Activated CD4-positive, alpha-beta T cell treated with anti-CD3 and anti-CD28 coated beads, Interleukin-10, Interleukin-2, amounts not matched to agents 100 ng/mL and 50 ng/mL, durations not matched to agents 16 hours and 8 hours (primary cell): ENCODE measurements at places on chromosomes 5 and 9.

DNA sequence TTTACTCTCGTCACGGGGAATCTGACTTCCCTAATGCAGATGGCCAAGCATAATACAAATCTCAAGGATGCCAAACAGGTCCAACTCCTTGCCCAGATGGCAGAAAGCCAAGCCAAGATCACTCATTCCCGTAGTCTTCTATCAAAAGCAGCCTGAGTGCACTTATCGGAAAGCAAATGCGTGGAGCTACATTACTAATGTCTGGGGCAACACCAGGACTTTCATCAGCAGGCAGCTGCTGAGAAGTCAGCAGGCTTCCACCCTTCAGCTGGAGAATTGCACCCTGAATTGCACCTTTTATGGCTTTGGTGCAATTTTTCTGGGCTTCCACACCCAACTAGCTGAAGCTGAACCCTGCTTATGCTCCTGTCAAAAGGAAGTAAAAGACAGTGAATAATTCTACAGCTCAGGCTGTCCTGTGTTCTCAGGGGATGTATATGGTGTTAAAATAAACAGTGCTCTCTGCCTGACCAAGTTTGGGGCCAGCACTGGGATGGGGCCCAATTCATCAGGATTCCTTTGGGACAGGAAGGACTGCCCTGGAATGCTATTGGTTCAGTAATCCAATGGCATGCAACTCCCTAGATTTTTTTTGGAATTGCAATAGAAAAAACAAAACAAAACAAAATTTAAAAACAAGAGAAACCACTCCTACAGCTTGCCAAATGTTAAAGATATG is 92.6 kb downstream of the DPYSL3 start:
- DNase-seq = no peak

DNA sequence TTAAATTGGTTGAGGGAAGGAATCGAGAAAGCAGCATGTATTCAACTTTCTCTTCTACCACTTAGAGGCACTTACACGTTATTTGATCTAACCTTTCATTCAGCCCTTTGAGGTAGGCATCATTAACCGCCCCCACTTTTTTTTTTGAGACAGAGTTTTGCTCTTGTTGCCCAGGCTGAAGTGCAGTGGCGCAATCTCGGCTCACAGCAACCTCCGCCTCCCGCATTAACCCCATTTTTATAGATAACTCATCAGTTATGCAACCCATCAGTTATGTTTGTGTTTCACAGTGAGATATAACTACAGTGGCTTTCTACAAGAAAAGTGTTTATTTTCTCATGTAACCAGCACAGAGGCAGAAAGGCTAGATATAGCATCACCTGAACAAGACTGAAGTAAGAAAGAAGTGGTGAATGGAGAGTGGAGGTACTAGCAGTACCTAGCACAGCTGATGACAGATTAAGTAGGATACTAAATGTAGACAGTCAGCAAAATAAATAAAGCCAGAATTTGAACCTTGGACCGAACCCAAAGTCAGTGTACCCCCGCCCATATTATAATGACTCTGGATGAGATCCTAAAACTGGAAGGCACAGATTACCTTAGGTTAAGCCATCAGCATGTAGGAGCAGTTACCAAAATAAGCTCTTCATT is 91.2 kb downstream of the PJA2 start:
- no peak for DNase-seq

DNA sequence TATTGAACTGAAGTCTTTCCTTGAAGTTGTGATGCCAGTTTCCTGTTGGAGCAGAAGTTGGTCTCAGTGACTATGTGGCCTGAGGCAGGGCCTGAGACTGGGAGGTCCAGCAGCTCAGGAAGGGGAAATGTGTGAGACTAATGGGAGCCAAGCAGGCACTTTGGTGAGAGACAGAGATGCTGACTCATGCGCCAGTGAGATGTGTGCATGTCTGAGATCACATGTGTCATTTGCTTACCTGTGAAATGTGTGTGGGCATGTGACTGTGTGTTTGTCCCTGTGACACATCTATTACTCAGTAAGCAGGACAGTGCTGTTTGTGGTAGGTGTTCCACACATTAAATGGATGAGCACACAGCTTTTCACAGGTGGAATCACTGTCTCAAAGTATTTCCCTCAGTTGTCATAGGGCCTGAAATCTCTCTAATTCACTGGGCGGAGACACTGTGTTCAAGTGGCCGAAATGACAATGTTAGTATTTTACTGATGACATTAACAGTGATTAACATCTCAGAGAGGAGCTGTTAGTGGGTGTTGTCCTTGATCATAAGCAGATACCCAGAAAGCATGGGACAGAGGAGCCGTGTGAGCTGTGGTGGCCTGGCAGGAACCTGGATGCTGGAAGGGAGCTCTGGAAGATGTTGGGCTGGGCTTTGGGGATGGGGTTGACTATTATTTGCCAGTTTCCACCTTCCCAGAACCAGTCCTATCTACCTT is 7.4 kb downstream of the NPR2 start:
- peak; percentile 63 for DNase-seq

DNA sequence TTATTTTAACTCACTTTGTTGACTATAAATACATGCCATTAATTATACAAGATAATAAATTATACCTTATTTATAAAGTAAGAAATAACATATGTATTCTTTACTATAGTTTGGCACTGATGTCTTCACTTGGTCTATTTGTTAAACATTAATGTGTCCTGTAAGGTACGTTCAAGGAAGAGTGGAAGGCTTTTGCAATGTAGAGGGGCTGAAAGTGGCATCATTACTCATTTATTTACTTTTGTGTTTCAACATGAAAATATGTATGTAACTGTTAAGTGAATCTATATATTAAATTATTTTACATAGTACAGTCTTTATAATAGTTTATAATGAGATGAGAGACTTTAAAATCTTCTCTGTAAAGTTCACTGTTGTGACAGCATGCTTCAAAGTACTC is 348.7 kb downstream of the CCDC171 start:
- no peak for DNase-seq

- peak; percentile 38 for DNase-seq
Observed at GRCh38 chr9:4666042-4666699, at the start of gene SPATA6L. Gene SPATA6L, minus strand, starts transcription at chr9:4666480. Its CDS starts 230 bp downstream, at chr9:4666250.

GRCh38 chr5:180820788-180821321 is 18.2 kb upstream of the MGAT1 start:
- DNase-seq = no peak

- DNase-seq = no peak
Observed at GRCh38 chr5:3789519-3790193, 194.0 kb downstream of the IRX1 start.

DNA sequence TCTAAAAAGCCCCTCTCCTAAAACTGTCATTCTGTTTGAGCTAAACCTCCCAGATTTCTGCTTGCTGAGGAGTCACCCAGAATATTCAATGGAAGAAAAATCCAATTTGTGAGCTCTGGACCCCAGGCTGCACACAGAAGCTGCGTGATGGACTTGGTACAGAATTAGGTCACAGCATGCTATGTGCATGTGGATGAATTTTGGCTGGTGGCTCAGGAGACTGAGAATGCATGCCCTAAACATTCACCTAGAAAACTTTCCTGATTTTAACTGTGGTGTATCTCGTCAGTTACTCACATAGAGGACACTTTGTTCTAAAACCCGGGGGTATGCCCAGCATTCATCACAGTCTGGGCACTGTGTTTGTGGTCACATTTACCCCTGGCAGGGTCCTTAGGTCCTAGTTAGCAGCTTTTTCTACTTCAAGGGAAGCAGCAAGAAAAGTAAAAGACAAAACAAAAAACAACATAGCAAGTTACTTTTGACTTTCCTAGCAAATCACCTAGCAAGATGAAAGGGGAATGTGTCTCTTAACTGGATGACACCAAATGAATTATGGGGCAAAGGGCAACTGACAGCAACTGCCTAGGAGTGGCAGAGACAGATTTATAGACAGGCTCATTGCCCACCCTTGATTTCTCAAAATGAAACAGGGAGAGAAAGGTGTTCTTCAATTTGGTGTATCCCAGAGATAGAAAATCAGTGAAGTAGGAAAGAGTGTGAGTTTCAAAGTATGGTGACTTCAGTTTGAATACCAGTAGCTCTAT is 8.3 kb upstream of the SHROOM1 start:
- no peak for DNase-seq

DNA sequence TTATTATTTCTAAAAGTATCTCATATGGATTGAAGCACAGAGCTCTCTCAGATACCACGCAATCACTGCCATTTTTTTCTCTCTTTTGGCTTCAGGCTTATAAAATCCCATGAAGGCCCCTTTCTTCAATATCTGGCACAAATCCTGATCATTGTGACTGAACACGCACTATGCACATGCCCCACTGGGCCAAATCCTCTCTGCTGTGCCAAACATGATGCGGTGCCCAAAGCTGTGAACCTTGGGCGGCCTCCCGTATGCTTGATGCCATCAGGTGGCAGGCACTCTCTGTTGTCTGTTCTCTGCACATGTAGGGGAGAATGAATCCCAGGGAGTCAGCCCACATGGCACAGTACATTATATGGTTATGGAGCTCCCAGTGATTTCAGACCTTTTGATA is 375.0 kb upstream of the RGMB start:
- no peak for DNase-seq

- DNase-seq = peak; percentile 95
Observed at GRCh38 chr5:172361566-172362238, 78.1 kb upstream of the UBTD2 start.

GRCh38 chr5:34667705-34668104 is 11.6 kb downstream of the RAI14 start:
- DNase-seq = no peak

DNA sequence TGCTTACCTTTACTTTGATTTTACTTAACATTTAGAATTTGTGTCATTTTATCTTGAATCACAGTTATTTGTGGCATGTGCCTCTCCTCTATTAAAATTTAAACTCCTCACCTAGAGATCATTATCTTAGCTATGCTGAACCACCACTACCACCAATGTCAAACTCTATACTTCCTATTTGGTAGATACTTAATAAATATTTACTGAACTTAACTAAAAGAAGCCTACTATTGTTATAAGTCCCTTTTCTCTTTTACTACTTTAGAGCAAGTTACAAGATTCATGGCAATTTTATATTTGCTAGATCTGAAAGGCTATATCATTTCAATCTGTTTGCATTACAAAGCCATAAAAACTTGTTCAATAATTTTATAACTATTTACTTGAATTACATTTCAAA is 273.3 kb upstream of the CCNH start:
- DNase-seq = no peak

DNA sequence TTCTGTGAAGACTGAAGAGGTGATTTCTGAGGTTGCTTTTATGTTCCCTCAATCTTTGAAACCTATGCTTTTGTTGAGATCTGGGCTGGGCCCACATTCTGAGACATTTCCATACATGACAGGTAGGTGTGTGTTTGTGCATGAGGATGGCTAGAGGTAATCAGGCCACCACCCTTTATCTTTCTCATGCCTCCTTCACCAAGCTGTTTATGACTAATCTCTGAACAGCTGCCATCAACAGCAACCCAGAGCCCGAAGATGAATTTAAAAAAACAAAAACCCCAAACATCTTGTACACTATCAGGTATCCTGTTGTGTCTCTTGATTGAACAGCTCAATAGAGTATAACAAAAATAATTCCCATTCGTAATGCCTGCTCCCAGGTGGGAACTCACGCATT is 12.6 kb upstream of the C5orf46 start:
- no peak for DNase-seq

- peak; percentile 60 for DNase-seq
Observed at GRCh38 chr5:10452768-10453331, 11.2 kb downstream of the ROPN1L start.

DNA sequence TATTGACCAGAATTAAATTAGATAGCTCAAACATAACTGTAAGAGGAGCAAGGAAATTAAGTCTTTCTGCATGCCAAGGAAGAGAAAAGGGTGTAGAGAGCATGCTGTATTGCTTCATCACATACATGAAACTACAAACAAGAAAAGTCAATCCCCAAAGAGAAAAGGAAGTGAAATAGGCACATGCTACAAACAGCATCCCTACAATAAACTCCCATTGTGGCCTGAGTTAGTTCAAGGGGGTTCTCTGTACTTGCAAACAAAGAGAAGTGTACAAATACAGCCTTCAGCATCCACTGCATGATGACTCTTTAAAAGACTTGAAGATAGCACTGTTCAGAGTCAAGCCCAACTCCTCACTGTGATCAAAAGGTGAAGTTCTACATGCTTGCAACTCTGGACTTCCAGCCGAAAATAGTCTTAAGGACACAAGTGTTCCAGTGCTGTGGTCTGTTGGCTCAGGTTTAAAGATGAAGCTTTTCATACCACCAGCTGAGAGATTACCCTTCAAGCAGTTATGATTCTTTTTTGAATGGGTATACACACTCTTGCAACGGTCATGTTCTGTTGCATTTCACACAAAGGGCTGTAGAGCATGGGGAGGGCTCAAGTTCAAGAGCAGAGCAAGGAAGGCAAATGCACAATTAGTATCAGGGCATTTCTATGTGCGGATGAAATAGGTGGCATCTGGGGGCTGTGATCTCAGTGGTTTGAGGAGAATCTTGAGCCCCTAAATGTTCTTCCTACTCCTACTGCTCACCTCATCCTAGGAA is 534.5 kb downstream of the EBF1 start:
- no peak for DNase-seq

DNA sequence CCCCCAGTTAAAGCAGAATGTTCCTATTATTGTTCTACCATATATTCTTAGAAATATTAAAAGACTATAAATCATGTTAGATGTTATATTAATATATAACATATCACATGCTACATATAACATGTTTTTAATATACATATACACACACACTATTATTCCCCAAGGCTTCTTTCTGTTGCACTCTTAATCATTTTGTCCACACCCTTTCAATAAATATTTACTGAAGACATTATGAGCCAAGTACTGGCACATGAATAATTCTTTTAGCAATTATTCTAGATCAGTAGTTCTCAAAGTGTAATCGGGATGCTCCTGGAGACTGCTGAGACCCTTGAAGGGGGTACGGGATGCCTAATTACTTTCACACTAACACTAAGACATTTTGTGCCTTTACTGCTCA is 143.9 kb downstream of the GNAQ start:
- no peak for DNase-seq

GRCh38 chr9:76618762-76619161 is 145.5 kb upstream of the PCA3 start:
- DNase-seq = no peak

- no peak for DNase-seq
Observed at GRCh38 chr9:136119883-136120393, 1.3 kb upstream of the TMEM250 start.

- DNase-seq = no peak
Observed at GRCh38 chr9:89625721-89626687, 21.2 kb downstream of the GADD45G start.
